NCI-H2029 (cell line): ENCODE measurements at places on chromosomes 11 and 22.

DNA sequence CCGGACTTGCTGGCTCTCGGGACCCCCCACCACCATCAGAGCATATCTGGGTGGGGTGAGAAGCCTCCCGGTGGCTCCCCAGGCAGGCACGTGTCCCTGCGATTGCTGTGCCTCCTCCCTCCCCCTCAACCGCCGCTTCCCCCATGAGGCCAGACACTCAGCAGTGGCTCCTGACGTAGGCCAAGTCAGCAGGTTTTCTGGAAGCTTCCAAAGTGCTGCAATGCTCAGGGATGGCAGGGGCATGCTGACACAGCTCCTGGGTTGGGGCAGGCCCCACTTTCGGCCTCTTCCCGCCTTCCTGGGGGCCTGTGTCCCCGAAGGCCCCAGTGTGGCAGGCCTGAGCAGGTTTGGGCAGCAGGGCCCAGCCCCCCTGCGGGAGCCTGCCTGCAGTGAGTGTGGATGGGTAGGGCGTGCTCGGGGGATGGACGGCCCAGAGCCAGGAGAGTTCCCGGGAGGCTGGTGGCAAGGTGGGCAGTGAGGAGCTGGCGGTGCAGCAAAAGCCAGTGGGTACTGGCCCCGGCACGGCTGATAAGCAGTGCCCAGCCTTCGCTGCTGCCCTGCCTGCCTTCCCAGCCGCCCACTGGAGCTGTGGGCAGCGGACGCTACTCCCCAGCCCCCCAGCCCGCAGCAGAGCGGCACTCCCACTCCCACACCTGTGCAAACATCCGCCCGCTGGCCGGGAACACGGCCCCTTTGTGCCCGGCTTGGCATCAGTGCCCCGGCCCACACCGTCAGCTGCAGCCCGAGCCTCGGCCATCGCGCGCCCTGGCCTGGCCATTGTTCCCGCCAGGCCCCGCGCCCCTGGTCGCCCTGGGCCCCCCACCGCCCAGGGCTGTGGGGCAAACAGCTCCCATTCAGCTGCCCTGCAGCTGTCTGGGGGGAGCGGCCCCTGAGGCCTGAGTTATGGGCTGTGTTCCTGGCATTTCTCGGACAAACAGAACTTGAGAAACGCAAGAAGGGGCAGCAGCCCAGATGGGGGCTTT, 125.0 kb downstream of the KCNQ1OT1 start:
- no peak for DNase-seq

DNA sequence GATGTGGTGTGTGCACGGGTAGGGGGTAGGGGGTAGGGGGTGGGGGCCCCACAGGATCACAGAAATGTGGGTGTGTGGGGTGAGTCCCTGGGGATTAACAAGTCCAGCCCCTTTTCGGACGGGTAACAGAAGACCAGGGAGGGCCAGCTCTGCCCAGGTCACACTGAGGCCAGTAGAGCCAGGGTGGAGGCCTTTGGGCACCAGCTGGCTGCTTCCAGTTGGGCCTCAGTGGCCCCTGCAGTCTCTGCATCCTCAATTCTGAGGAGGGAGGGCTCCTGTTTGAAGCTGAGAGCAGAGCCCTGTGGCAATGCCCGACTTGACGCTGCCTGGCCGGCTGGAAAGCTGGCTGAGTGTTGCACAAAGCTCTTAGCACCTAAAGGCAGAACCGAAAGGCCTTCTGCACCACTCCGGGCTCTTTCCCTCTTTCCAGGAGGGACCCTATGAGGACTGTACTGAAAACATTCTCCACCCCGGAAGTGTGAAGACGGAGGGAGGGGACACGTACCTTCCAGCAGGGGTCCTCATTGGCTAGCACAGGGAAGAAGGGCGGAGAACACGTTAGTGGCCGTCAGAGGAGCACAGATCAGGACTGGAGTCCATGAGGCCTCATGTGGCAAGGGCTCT, 120.4 kb downstream of the PHF21B start:
- DNase-seq: no peak

- no peak for DNase-seq
Observed at GRCh38 chr11:134610116-134610910, 198.3 kb upstream of the B3GAT1 start.

DNA sequence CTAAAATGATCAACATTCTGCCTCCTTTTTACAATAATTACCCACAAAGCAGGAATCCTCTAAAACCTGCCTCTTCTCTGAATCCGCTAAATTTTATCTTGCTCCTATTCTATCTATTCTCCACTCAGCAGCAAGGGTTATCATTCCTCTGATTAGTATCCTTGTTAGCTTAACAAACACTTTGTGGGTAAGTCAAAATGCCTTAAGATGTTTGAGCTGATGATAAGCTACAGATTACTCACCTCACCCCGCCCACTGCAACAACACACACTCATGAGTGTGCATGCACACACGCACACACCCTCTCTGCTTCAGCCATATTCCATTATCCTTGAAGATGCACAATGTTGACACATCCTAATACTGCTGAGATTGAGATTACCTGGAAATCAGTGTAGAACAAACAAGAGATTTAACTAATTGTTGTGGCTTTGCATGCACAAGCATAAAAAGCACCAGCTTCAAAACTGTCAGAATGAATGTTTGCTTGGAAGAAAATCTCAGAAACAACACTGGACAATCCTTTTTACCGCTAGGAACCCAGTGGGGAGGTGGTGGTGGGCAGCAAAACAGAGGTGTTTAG, 130.9 kb downstream of the BBOX1 start:
- DNase-seq: no peak

DNA sequence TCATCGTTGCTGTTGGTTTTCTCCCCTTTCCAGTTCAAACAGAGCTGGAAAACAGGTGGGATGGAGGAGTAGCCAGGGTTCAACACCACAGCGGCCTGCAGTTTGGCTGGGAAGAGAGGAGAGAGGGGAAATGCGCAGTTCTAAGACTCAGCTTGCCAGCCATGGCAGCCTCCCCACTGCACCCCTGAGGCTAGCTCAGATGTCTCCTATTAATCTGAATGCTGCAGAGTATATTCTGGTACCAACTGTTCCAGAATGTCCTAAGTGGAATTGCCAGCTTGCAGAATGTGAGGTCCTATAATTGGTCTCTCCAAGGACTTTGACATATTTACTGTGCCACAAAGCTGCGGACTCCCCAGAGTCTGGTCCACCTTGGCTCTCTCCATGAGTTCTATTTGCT, 32.0 kb downstream of the NEFH start:
- DNase-seq: no peak

GRCh38 chr11:94507485-94507884, 4.8 kb upstream of the C11orf97 start:
- no peak for DNase-seq

GRCh38 chr11:11107076-11107723, 245.8 kb downstream of the CSNK2A3 start:
- no peak for DNase-seq
